ENCODE measurements at places on chromosomes 13 and 19.

- no peak for DNase-seq
These were observed 9.3 kb upstream of the TRPC4 start for GRCh38 chr13:37878921-37879320.

GRCh38 chr13:110305949-110306339 lies 1.0 kb downstream of the COL4A1 start:
- DNase-seq: no peak

DNA sequence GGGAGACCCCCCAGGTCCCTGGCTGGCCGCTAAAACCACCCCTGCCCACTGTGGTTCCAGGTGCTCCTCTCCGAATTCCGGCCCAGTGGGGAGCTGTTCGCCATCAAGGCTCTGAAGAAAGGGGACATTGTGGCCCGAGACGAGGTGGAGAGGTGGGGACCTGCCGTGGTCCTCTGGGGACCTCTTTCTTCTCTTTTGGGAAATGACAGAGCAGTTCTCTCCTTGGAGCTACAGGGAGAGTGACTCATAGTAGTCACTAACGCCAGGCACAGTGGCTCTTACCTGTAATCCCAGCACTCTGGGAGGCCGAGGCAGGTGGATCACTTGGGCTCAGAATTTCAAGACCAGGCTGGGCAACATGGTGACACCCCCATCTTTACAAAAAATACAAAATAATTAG lies 7.3 kb downstream of the PTGER1 start:
- DNase-seq: no peak

GRCh38 chr13:35672611-35673010 lies 196.1 kb upstream of the MAB21L1 start:
- no peak for DNase-seq

- no peak for DNase-seq
These were observed 207.4 kb upstream of the SOX1 start for GRCh38 chr13:111859354-111860230.

- peak; percentile 39 for DNase-seq
These were observed 670 bp downstream of the MAP2K7 start for GRCh38 chr19:7904074-7905020.

DNA sequence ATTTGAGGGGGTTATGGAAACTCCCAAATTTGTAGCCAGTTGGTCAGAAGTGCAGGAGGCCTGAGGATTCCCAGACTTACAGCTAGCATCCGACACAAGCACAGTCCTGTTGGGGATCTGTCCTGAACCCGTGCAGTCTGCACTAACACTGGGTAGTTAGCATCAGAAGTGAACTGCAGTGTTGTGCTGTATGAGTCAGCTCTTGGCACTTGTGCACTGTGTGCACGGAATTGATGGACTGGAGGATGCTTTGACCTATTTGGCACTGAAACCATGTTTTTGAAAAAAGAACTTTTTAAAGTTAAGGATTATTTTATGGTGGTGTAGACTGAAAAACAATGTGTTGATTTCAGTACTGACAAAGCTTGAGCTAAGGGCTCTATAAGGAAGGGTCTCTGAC lies 279.0 kb downstream of the NHLRC3 start:
- DNase-seq: no peak

GRCh38 chr19:3986260-3987041 lies 1.2 kb upstream of the EEF2 start:
- no peak for DNase-seq

DNA sequence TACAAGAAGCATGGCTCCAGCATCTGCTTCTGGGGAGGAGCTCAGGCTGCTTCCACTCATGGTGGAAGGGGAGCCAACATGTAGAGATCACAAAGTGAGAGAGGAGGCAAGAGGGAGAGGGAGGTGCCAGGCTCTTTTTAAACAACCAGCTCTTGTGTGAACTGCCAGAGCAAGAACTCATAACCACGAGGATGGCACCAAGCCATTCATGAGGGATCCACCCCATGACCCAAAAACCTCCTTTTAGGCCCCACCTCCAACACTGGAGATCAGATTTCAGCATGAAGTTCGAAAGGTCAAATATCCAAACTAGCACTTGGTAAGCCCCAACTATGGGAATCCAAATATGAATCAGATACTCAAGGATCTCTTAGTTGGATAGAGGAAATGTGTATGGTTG lies 131.2 kb downstream of the RXFP2 start:
- no peak for DNase-seq

DNA sequence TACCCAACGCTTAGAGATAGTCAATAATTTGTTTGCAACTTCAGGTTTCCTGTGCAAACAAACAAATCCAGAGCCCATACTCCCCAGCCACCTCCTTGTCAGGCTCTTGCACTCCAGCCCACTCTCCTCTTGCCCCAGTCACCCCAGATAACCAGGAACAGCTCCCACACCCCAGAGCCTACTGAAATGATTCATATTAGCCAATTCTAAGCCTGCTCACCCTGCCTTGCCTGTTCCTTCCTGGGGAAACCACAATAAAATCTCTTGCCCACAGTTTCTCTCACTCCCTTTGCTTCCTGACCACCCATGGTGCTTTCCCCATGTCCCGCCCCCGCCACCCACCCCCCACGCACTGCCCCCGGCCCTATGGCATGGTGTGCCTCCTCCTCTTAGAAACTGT lies 3.8 kb upstream of the ACTL9 start:
- no peak for DNase-seq

DNA sequence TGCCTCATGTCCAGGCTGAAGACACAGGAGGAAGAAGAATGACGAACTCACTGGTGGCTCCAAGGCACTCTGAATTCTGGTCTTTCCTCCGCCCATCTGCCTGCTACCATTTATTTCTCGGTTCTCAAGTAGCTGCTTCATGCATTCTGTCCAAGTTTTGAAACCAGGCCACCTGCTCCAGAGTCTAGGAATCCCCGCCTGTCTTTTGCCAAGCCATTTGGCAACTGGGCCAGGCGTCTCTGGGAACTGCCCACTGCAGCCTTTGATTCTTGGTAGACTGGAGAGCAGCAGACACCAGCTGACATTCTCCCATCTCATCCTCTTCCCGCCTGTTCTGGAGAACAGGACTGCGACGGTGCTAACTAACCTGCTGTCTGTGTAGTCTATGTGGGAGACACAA lies 10.8 kb downstream of the SLC35E1 start:
- no peak for DNase-seq

Data from stimulated activated CD8-positive, alpha-beta memory T cell treated with anti-CD3 and anti-CD28 coated beads, Interleukin-2, amount 100 ng/mL, for 1 hour (primary cell).